Cardiac muscle cell (in vitro differentiated cells and primary cell): ENCODE measurements at places on chromosomes 3 and 15. TPM values are rescaled to one million over a fixed set of nuclear protein-coding genes. Genes with fewer than 3 reads are reported as not detected.
A peak's percentile ranks its signal among the peaks of the same experiment; 100 is the strongest.

DNA sequence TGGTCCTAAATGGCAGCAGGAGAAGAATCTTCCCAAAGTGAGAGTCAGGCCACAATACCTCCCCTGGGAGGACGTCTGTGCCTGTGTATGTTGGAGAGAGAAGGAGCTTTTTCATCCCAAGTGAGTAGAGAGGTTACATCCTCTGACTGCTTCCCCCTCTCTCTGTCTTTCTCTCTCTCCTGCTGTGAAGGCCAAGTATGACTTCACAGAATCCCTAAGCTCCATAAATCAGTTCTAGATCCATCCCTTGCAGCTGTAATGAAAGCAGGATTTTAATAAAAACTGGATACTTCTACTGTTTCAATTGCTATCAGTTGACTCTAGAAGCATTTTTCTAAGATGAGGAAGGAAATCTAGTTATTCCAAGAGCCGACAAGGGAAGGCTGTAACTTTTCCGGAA lies 389.1 kb upstream of the PROK2 start:
- no peak for DNase-seq
- no peak overlapping the region for H3K4me3 ChIP-seq
- H3K27ac ChIP-seq = no peak overlapping the region
- no peaks in the 10 kb centered on the region for H3K4me1 ChIP-seq
- no peaks in the 10 kb centered on the region for H3K36me3 ChIP-seq
- no peaks in the 10 kb centered on the region for H3K27me3 ChIP-seq

DNA sequence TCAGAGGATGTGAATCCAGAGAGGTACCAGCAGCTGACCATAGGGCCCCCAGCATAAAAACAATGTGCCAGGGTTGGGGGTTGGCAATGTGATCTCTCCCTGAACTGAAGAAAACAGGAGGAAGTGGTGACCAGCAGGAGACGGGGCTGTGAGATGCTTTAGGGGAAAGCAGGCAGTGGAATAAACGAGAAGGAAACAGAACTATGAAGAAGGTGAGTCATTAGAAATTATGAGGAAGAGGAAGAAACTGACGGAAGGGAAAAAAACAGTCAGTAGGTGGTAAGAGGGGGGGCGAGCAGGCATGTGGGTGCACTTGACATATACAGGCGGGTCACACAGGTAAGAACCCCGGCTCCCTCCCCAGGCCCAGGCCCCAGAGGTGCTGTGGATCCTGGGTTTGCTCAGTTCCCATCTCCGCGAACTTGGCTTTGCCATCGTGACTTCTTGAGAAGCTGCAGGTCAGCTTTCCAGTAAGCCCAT lies 42.2 kb upstream of the B3GNT5 start:
- no peaks in the 10 kb centered on the region for H3K27me3 ChIP-seq
- no peak overlapping the region for H3K27ac ChIP-seq
- peaks cover 4% of the 10 kb centered on the region for H3K36me3 ChIP-seq
- H3K4me1 ChIP-seq = no peaks in the 10 kb centered on the region
- no peak overlapping the region for H3K4me3 ChIP-seq

DNA sequence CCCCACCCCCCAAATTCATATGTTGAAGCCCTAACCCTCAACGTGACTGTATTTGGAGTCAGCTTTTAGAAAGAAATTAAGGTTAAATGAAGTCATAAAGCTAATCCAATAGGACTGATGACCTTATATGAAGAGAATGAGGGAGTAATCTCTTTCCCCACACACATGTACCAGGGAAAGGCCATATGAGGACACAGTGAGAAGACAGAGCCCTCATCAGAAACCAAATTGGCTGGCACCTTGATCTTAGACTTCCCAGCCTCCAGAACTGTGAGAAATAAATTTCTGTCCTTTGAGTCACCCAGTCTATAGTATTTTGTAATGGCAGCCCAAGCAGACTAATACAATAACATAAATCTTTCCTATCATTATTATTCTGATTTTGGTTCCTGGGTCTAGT lies 194.7 kb upstream of the NANOGP8 start:
- no peaks in the 10 kb centered on the region for H3K36me3 ChIP-seq
- H3K4me1 ChIP-seq = no peaks in the 10 kb centered on the region
- H3K4me3 ChIP-seq = no peak overlapping the region
- no peak overlapping the region for H3K27ac ChIP-seq
- peak; percentile 7 for DNase-seq
- H3K27me3 ChIP-seq = no peaks in the 10 kb centered on the region

DNA sequence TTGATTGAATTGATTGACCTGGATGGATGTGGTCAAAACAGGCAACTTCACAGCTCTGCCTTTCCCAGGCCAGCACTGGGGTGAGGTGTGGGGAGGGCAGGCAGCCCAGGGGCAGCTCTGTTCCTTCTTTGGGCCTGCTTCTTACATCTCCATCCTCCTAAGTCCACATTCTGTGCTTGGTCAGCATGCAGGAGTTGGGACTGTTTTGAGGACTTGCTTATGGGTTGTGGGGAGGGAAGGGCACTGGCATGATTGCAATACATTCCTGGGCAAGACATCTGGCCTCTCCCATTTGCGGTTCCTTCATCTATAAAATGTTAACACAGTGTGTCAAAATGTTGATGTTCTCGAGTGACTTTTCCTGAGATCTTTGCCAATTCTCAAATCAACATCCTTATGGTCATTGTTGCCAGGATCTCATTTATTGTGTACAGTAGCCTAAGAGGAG lies 84.1 kb downstream of the ST6GAL1 start:
- no peak overlapping the region for H3K4me3 ChIP-seq
- H3K27ac ChIP-seq = no peak overlapping the region
- no peak for DNase-seq
- no peaks in the 10 kb centered on the region for H3K36me3 ChIP-seq

DNA sequence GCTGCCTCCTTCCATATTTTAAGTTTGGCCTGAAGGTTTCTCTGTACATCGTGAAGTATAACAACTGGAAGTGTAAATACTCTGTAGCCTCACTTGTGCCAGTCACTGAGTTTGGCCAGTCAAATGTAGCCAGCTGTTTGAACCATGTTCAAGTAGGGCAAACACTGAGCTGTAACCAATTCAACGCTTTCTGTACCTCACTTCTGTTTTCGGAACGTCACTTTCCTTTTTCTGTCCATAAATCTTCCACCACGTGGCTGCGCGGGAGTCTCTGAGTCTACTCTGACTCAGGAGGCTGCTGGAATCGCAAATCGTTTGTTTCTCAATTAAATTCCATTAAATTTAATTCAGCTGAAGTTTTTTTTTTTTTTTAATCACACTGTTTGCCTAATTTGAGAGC lies 88.8 kb upstream of the RARB start:
- no peak overlapping the region for H3K4me3 ChIP-seq
- DNase-seq = no peak
- H3K27ac ChIP-seq = no peak overlapping the region
- no peaks in the 10 kb centered on the region for H3K27me3 ChIP-seq

- no peak overlapping the region for H3K27ac ChIP-seq
- no peaks in the 10 kb centered on the region for H3K36me3 ChIP-seq
- H3K4me1 ChIP-seq = no peaks in the 10 kb centered on the region
- no peaks in the 10 kb centered on the region for H3K27me3 ChIP-seq
Measured at GRCh38 chr3:100957261-100957986, 35.8 kb downstream of the ABI3BP start.

DNA sequence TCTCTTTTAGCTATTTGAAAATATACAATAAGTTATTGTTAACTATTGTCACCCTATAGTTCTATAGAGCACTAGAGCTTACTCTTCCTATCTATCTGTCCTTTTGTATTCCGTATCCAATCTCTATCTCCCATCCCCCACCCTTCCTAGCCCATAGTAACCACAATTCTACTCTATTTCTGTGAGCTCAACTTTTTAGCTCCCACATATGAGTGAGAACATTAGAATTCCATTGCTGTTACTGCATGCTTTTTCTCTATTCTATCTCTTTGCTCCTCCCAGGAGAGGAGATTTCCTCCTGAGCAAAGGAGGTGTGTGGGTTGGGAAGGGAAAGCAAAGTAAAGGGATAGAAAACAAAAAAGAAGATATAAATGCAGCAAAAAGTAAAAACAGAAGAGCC lies 105.6 kb upstream of the SLC4A7 start:
- peak; percentile 52 for DNase-seq
- H3K4me1 ChIP-seq = no peaks in the 10 kb centered on the region
- no peaks in the 10 kb centered on the region for H3K27me3 ChIP-seq
- no peaks in the 10 kb centered on the region for H3K36me3 ChIP-seq
- no peak overlapping the region for H3K27ac ChIP-seq

GRCh38 chr3:99918715-99919114 lies 101.1 kb downstream of the CMSS1 start:
- H3K27ac ChIP-seq = no peak overlapping the region
- no peak for DNase-seq
- no peak overlapping the region for H3K4me3 ChIP-seq

- no peak for DNase-seq
- H3K27ac ChIP-seq = peak overlapping the region; percentile 32
- no peaks in the 10 kb centered on the region for H3K27me3 ChIP-seq
Measured at GRCh38 chr15:98713585-98714001, 65.3 kb downstream of the IGF1R start.

DNA sequence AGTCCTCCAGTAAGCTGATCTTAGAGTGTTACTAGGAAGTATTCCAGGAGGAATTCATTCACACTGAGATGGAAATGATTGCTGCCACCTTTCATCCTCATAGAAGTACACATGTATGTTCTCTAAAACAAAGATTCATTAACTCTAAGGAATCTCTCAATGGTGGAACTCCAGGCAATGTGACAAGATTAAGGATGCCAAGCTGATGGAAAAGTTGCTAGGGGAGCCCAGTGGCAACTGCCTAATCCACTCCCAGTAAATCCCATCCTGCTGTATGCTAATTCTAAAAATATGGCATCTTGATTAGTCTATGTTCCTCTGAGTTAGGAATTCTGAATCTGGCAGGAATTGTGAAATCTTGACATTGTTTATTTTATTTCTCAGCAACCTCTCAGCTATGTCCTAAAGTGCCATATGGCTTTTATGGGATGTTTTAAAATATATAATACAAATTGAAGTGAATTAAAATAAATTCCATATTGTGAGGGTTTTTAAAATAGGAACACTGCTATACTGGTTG lies 210.0 kb upstream of the TRIM42 start:
- H3K27ac ChIP-seq = no peak overlapping the region
- H3K27me3 ChIP-seq = peaks cover 16% of the 10 kb centered on the region
- no peak for DNase-seq
- no peaks in the 10 kb centered on the region for H3K4me1 ChIP-seq
- no peak overlapping the region for H3K4me3 ChIP-seq

DNA sequence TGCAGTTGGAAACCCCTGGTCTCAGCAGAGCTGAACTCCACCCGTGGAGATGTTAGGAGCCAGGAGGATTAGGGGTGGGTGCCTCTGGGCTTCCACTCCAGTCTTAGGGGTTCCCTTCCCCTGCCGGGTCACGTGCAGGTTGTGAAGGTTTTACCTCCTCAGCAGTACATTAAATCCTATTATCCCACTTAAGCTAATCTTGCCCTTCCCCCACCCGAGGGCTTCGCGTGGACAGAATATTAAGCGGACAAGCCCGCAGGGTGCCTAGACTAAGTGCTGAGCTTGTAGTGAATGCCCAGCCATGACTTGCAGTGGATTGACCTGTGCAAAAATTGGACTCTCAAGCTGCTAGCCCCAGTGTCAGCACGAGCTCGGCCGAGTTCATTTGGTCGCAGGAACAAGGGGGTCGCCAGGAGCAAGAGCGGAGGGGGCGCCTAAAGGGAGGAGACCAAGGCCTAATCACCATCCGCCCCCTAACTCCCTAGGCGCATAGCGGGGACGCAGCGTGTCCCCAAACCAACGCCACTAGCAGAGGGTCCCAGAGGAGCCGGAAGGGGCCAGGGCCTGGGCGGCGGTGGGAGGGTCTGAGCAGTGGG lies 498 bp upstream of the SEMA4B start:
- peaks cover 11% of the 10 kb centered on the region for H3K4me1 ChIP-seq

The SPTBN5 gene
- 0.62 and 0.70 TPM in 2 replicates for polyA plus RNA-seq

The TMOD2 gene
- 1.8 and 3.0 TPM in 2 replicates for polyA plus RNA-seq

The HIGD2B gene
- polyA plus RNA-seq = 0.99 TPM in 1 of 2 replicates, not detected in the other

The SAMMSON gene
- polyA plus RNA-seq = not detected in 2 replicates

The PAQR5 gene
- 0.18 and 1.3 TPM in 2 replicates for polyA plus RNA-seq

The RASL12 gene
- 4.0 and 28.4 TPM in 2 replicates for polyA plus RNA-seq

The TIMP4 gene
- polyA plus RNA-seq = 0.16 TPM in 1 of 2 replicates, not detected in the other
